ENCODE measurements at places on chromosomes 13 and 19.

DNA sequence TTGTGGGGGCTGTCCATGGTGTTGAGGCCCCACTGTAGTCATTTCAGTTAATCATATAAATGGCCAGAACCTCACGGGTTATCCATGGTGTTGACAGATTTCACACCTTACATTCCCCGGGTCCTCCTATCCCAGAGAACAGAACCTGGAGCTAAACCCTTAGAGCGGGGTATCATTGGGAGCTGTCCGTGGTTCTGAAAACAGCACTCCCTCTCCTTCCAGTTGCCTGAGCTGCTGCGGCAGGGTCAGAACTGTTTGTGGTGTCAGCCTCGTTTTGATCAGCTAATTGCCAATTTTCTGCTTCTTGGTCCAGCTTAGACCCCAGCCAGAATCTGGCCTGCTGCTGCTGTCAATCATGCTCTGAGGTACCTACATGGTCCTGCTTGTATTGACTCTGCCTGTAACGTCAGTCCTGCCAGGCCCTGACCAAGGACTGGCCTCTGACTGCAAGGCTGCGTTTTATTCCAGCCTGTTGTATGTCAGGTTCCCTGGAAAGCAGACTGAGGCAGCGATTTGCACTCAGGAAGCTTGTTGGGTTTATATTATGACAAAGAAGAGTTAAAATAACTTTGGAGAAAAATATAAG, 55.8 kb upstream of the KCTD15 start:
- DNase-seq = peak; percentile 40

DNA sequence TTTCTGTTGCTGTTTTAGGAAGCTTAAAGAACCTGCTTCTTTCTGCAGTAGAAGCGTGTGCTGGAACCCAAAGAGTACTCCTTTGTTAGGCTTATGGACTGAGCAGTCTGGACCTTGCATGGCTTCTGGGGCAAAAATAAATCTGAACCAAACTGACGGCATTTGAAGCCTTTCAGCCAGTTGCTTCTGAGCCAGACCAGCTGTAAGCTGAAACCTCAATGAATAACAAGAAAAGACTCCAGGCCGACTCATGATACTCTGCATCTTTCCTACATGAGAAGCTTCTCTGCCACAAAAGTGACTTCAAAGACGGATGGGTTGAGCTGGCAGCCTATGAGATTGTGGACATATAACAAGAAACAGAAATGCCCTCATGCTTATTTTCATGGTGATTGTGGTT, 103.1 kb downstream of the TNFRSF19 start:
- no peak for DNase-seq

- no peak for DNase-seq
Observed at GRCh38 chr19:45657520-45658167, 10.4 kb upstream of the GIPR start.

DNA sequence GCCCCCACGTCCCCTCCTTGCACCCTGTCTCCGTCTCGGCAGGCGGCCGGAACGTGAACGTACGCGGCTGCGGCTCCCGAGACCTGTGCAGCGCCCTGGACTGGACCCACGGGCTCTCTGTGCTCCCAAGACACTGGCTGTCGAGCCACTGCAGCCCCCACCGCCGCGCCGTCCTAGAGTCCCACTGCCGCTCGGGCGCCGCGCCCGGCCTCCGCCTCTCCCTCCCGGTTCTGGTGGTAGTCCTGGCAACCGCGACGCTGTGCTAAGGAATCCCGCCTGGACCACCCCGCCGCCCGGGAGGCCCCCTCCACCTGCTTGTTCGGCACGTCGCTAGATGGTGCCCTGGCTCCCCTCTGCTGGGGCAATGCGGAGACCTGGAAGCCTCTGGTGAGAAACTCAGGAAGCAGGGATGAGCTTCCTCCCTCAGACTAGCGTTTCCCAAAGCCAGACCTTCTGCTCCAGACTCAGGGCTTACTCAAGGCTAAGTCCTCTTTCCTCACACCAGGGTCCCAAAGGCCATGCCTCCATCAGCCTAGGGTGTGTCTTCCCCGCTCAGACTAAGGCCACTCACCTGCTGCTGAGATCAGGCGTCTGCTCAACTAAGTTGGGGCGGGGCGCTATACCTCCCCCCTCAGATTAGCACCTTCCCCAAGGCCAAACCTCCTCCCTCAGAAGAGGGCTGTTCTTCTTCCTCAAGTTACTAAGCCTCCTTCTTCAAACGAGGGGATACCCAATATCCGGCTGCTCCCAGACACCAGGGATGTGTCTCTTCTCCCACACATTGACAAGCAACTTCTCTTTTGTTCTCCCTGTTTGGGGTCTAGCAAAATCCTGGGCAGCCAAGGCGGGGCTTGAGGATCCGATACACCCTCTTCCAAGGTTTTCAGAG, 16.1 kb upstream of the IRGC start:
- DNase-seq = no peak

DNA sequence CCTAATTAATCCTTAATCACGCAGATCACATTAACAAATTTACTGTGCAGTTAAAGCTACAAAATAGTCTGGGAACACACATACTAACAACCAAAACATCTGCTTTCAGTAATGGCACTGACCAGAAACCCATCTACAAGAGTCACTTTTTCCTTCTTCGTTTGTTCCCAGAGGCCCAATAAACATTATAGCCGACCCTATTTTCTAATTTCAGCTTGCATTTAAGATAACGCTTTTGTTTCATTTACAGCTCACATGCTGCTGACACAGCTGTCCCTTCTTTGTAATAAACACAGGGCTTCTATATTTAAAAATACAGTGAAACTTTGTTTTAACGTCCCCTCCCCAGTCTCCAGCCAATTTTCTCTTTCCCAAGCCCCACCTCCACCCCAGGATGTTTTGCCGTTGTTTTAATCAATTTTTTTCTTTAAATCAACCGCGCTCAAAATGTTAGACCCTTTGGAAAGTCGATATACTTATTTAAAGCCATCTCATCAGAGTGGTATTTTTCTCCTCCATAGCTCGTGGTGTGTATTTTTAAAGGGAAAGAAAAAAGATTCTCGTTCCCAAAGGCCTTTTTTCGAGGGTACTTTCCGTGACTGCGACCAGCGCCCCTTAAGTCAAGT, 1.7 kb upstream of the WBP4 start:
- DNase-seq = no peak

DNA sequence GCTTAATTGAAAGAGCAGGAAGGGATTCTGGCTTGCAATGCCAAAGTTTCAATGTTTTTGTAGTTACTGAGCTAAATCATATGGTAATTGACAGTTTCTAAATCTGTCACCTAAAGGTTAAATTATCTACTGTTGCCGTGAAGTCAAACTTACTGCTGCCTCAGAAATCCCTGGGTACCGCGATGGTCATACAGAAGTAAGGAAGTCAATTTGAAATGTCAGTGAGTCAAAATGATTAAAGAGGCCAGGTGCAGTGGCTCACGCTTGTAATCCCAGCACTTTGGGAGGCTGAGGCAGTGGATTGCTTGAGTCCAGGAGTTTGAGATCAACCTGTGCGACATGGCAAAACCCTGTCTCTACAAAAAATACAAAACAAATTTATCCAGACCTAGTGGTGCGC, 48.8 kb upstream of the TPM4 start:
- no peak for DNase-seq

GRCh38 chr19:41222240-41222639, 3.2 kb downstream of the AXL start:
- no peak for DNase-seq

DNA sequence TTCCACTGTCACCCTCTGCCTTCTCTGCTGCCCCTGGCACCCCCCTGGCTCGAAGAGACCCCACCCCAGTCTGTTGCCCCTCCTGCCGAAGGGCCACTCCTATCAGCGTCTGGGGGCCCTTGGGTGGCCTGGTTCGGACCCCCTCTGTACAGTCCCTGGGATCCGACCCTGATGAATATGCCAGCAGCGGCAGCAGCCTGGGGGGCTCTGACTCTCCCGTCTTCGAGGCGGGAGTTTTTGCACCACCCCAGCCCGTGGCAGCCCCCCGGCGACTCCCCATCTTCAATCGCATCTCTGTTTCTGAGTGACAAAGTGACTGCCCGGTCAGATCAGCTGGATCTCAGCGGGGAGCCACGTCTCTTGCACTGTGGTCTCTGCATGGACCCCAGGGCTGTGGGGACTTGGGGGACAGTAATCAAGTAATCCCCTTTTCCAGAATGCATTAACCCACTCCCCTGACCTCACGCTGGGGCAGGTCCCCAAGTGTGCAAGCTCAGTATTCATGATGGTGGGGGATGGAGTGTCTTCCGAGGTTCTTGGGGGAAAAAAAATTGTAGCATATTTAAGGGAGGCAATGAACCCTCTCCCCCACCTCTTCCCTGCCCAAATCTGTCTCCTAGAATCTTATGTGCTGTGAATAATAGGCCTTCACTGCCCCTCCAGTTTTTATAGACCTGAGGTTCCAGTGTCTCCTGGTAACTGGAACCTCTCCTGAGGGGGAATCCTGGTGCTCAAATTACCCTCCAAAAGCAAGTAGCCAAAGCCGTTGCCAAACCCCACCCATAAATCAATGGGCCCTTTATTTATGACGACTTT, 2.0 kb downstream of the ZFP36 start:
- DNase-seq = no peak

DNA sequence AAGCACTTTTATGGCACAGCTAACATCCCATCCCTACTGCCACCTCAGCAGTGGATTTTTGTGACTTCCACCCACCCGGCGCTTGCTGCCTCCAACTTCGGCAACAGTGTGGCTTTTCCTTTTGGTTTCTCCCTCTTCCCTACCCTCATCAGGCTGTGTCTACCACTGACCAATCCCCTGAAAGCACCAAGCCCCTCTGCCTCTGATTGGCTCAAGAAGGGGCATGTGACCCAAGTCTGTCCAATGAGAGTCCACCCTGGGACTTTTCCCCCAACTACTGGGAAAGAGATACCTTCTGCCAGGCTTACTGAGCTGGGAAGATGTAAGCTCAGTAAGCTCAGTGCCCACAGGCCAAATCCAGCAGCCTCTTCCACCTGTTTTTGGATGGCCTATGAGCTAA, 5.8 kb downstream of the SMIM7 start:
- DNase-seq = peak; percentile 21

- DNase-seq = no peak
Observed at GRCh38 chr13:23833733-23834611, 55.2 kb downstream of the MIPEP start.

DNA sequence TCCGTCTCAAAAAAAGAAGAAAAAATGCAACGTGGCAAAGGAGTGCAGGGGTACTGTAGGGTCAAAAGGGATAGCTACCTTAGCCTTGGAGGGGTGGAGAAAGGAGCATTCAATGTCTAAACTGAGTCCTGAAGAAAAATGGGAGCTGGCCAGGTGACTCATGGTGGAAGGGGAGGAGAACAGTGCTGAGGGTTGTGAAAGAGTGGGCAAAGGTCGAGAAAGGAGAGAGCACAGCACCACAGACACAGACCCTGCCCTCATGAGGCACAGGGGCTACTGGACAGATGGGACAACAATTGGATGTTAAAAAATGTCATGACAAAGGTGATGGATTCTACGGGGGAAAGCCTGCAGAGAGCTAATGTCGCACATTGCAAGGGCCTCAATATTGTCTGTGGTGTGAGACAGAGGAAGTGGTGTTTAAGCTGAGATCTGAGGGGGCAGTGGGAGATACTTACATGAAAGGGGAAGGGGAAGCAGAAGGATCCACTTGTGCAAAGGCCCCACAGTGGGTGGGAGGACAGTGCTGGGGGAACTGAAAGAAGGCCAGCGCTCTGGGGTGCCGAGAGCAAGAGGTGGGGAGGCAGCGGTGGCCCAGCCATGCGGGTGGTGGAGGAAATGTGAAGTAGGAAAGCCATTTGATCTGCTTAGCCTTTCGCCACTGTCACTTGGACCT, 42.9 kb upstream of the URAD start:
- DNase-seq = no peak

DNA sequence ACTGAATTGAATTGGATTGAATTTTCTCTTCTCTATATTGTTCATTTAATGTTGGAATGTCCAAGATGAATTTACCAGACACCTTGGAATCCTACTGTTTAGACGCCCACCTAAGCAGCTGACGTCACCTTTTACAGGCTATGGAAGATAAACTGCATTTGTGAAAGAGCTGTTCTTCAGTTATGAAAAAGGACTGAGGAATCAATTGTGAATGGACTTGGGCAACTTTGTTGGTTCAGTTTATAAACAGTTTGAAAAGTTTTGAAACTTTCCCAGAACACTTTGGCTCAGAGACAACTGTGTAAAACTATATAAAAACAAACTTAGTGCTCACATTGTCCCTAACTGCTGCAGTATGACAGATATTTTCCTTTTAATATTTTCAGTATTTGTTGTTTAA, 590.8 kb upstream of the SPRY2 start:
- DNase-seq = no peak

DNA sequence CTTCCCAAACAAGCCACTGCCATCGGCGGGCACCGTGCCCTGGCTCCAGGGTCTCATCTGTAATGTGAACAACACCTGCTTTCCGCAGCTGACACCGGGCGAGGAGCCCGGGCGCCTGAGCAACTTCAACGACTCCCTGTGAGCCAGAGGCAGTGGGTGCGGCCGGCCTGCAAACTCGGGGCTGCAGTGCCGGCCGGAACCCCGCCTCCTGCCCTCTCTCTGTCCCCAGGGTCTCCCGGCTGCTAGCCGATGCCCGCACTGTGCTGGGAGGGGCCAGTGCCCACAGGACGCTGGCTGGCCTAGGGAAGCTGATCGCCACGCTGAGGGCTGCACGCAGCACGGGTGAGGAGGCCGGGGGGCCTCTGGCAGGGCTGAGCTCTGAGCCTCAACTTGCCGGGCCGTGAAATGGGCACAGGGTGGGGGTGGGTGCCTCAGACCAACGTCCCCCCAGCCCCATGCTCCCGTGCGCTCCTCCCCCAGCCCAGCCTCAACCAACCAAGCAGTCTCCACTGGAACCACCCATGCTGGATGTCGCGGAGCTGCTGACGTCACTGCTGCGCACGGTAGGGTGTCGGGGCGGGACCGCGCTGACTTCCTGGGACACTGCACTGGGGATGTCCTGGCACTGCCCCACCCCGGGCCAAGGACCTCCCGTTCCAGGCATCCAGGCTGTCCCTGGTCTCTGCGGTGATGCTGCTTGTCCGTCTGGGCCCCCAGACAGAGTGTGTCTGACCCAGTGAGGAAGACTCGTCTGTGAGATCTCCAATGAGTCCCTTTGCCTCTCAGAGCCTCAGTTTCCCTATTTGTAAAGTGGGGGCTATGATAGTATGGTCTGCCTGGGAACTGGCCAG, 2.2 kb downstream of the ABCA7 start:
- DNase-seq = no peak

DNA sequence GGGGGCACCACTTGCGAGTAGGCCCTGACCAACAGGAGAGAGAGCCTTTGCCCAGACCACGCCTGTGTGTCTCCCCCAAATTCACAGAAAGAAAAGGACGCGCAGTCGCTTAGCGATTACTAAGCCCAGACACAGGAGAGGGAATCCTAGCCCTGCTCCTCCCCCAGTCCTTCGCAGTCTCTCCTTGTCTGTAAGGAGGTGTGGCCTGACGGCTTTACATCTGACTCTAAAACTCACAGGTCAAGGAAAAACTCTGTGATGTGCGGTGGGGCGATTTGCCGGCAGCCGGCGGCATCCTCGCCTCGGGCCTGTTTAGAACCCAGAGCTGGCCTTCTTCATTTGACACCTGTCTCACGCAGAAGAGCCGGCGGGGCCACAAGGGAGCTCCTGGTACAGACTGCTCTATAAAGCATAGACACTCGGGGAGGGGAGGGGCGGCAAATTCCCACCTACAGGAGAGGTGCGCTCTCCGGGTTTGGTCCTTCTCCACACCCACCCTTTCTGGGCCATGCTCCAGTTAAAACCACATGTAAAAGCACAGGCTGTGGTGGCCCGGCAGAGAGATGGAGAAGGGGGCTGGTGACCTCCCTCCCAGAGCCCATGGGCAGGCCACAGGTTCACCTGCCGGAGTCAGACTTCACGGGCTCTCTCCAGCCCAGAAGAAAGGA, 17.8 kb downstream of the GPR12 start:
- no peak for DNase-seq

- DNase-seq = no peak
Observed at GRCh38 chr13:79361299-79361698, 44.8 kb downstream of the RBM26 start.

All from Jurkat, Clone E6-1 (cell line).